ENCODE measurements at places on chromosomes 13 and 19.

DNA sequence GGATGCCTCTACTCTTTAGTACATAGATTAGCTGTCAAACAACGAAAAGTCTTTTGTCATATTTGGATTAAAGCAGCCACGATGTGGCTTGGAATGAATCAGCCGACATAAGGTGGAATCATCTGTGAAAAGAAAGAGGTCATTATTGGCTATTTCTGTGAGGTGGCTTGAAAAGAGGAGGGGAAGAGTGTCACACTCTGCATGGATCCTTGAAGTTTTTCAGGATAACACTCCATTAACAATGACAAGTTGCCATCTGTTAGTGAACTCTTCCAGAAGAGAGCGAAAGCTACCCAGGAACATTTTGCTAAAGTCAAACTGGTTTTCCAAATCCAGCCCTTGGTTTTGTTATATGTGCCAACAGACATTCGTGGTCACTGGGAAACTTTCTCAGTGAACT is 1604.8 kb downstream of the OLFM4 start:
- no peak for DNase-seq

- DNase-seq = no peak
Measured at GRCh38 chr13:113959198-113959597, 14.7 kb downstream of the C13orf46 start.

- DNase-seq = no peak
Measured at GRCh38 chr13:44815623-44816022, 173.6 kb downstream of the NUFIP1 start.

DNA sequence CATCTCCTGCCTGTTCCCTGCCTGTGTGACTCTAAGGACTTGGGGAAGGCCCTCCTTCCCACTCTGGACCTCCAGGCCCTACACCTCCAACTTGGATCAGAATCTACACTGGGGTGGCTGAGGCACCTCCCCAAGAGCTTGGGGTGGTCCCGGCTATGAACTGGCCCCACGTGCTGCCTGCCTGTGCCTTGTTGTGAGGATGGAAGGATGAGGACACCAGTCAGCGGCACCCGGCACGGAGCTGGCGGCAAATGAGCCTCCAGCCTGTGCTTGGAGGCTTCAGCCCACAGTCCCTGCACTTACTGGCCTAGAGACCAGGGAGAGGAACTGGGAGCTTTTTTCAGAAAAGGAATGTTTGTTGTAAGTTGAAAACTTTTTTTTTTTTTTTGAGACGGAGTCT is 8.5 kb downstream of the AKAP8 start:
- DNase-seq = no peak

GRCh38 chr19:33291623-33292534 is 10.5 kb downstream of the CEBPA start:
- no peak for DNase-seq

- no peak for DNase-seq
Measured at GRCh38 chr13:112722433-112723263, 32.8 kb downstream of the ATP11A start.

DNA sequence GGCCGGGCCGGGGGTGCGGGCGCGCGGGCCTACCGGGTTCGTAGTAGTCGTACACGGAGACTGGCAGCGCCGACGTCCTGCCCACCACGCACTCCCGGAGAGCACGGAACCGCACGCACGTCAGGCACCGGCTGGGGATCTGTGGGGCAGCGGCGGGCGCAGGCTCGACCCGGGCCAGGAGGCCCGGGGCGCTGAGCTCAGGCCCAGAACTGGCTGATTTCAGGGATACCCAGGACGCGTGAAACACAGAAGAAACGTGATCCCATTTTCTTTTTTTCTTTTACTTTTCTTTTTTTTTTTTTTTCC is 9.0 kb downstream of the F2RL3 start:
- no peak for DNase-seq

GRCh38 chr13:111410232-111411021 is 90.0 kb downstream of the TEX29 start:
- no peak for DNase-seq

- DNase-seq = no peak
Measured at GRCh38 chr19:17536955-17537354, 18.5 kb upstream of the COLGALT1 start.

DNA sequence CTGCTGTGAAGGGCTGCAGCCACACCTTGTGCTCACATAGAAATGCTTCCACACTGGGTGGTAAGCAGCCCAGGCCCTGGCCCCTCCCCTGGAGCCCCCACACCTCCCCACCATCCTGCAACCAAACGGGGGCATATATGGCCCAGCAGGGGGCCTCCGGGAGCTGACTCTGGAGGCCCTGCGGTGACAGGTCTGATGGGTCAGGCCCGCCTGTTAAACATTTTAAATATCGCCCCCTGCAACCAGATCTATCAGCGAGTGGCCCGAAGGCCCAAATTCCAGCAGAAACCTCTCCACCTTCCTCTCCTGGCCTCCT is 48.0 kb upstream of the KATNAL1 start:
- no peak for DNase-seq

DNA sequence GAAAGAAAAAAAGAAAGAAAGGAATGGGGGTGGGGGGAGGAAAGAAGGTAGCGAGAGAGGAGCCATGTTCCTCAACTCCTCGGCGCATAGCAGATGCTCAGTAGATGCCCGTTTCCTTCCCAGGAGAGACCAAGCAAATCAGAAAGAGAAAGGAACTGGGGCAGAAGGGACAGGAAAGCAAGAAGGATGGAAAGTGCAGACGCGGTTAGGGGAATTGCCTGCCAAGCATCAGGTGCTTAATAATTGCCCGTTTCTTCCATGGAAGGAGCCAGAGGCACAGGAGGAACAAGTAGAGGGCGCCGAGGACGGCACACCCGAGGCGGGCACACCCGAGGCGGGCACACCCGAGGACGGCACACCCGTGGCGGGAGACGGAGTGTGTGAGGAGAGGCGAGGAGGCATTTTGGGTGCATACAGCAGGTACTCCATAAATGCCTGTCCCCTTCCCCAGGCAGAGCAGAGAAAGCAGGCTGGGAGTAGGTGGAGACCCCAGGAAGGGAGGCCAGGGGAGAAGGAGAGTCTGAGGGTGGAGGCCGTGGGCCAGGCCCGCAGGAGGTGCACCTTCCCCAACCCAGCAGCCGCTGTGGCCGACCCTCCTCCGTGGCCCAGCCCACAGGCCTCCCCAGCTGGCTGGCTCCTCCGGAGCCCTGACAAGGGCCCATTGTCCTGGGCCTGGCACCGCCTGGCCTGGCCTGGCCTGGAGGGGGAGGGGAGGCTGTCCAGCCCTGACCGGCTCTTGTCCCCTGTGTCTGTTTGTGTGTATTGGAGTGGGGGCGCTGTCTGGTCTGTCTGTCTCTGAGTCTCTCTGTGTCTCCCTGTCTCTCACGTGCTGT is 14.6 kb downstream of the JOSD2 start:
- DNase-seq = no peak

DNA sequence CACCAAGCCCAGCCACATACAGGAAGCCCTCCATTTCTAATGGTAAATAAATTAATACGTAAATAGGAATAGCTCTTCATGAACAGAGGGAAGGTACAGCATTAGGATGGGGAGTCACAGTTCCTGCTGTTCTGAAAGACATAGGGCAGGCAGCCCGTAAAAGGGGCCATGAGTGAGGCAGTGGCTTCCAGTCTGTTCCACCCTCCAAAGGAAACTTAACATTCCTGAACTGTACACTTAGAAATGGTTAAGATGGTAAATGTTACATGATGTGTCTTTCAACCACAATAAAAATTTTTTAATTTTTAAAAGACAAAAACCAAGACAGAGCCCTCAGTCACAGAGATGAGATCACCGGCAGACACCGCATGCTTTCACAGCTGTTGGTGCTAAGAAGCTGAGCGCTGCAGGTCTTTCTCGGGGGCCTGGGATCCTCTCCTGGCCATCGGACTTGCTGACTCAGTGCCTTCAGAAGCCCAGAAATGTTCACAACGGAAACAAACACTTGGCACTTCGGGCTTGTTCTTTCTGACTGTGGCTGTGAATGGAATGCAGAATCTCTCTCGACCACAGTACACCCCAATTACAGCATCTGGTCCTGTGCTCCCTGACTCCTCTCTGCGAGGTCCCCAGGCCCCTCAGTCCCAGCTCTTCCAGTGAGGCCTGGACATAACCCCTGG is 36.4 kb downstream of the EPS15L1 start:
- no peak for DNase-seq

- no peak for DNase-seq
Measured at GRCh38 chr13:36242761-36243160, 28.4 kb upstream of the SOHLH2 start.

- no peak for DNase-seq
Measured at GRCh38 chr13:41029629-41030028, 10.5 kb upstream of the ELF1 start.

- no peak for DNase-seq
Measured at GRCh38 chr19:35347171-35347929, at the start of gene FFAR1. Gene FFAR1, plus strand, starts transcription at chr19:35347902. Its CDS starts 3,650 bp downstream, at chr19:35351552.

- no peak for DNase-seq
Measured at GRCh38 chr13:99693351-99693750, 192.1 kb downstream of the TM9SF2 start.

DNA sequence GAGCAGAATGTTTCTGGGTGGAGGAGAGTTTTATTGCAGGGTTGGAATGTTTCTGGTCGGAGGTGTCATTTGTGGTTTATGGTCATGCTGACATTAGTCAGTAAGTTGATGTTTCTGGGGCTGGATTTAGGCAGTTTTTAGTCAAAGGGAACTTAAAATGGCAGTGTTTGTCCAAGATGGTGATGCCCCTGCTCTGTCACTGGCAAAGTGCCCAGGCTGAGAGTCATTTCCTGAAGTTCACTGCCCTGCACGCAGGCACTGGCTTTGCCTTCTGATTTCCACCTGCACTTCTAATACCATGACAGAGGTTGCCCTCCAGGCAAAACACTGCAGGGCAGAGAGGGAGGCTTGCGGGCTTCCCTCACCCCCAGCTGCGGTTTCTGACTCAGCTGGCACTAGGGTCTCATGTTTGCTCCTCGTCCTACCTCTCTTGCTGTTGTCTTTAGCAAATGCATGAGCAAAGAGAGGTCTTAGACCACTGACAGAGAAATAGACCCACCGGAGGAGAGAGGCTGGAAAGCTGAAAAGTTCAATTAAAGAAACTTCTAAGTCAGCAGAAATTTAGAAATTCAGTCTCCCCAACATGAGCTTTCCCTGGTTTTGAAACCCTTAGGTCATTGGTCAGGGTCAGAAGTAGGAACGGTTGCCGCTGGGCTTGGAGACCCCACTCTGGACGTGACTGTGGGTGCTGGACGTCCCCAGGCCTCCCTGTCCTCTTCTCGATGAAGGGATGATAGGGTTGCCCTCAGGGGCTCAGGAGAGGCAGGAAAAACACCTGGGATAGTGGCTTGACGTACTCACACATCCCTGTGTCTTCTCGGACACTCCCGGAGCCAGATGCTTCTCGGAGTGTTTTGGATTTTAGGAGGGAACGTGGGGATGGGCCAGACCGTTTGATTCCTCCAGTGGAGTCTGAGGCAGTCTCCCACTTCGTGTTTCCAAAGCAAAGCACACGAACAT is 26.3 kb downstream of the TMEM255B start:
- no peak for DNase-seq

- no peak for DNase-seq
Measured at GRCh38 chr13:76667551-76667950, 218.7 kb downstream of the KCTD12 start.

DNA sequence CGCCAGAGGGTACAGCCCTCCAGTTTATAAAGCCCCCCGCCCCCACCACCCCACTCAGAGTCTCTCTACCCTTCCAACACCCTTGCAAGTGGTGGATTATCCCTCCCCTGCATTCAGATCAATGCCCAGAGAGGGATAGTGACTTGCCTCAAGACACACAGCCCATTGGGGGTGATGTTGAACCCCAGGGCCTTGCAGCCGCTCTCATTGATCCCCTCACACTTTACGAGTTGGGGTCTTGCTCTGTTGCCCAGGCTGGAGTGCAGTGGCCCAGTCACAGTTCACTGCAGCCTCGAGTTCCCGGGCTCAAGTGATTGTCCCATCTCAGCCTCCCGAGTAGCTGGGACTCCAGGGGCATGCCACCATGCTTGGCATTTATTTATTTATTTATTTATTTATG is 11.2 kb downstream of the TLE2 start:
- no peak for DNase-seq

DNA sequence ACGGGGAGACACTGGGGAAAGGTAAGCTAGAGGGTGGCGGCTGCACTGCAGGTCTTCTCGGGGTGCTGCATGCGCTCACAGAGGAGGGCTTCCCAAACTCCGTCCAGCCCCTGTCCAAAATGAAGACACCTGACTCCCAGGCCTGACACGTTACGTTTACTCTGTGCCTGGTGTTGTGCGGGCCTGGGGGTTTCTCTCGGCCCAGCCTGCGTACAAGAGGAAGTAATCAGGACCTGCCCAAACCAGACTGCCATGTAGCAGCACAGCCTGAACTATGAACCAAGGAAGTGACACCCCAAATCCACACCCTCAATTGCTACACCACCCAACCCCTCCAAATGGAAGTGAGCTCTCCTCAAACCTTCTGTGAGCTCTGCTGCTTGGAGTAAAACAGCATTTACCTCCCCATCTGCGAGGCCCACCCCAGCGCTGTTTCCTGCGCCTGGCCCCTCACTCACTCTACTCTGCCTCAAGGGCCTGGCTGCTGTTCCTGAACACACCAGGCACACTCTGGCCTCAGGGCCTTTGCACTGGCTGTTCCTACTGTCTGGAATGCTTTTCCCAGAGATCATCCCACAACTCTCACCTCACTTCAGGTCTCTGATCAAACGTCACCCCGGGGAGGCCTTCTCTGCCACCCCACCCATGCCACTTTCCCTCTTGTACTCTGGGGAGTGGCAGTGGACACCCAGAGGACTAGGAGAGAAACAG is 3.0 kb downstream of the HSPBP1 start:
- no peak for DNase-seq

GRCh38 chr19:2268480-2268830 is 12.2 kb upstream of the JSRP1 start:
- DNase-seq = no peak

GRCh38 chr13:51785712-51786424 is 18.1 kb downstream of the DHRS12 start:
- no peak for DNase-seq

- no peak for DNase-seq
Measured at GRCh38 chr19:2675892-2676291, 26.6 kb downstream of the GNG7 start.

DNA sequence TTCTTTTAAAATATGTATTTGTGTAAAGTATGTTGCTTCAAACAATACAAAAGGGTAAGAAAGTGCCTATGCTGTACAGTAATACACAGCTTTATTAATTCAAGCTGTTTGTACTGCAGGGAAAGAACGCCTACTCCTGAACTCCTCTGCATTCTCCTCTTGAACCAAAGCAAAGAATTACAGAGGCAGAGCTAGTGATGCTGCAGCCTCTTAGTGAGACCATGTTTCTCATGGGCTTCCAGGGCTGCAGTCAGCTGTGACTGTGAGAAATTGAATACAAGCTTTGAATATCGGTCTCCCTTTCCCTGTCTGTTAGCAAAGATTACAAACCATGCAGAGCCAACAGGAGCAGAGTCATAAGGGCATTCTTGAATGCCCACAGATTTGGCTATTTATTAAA is 248.5 kb downstream of the SLITRK1 start:
- no peak for DNase-seq

DNA sequence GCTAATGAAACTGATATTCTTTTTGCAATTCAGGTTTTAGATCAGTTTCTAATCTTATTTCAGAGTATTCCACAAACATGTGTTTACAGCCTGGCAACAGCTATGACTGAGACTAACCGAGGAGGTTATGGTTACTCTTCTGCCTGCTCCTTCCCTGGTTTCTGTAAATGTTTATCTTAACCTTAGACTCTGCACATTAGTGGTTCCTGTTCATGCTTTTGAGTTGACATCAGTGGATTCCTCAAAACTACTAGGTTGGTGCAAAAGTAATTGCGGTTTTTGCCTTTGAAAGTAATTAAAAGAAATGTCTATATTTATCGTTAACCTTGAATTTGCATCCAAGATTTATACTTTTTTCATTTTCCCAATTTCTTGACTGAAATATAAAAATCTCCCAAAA is 237.0 kb upstream of the TSHZ3 start:
- no peak for DNase-seq

Data from NCI-H1048 (cell line).